Smooth muscle cell of the brain vasculature (primary cell): ENCODE measurements at places on chromosomes 2 and 18.

DNA sequence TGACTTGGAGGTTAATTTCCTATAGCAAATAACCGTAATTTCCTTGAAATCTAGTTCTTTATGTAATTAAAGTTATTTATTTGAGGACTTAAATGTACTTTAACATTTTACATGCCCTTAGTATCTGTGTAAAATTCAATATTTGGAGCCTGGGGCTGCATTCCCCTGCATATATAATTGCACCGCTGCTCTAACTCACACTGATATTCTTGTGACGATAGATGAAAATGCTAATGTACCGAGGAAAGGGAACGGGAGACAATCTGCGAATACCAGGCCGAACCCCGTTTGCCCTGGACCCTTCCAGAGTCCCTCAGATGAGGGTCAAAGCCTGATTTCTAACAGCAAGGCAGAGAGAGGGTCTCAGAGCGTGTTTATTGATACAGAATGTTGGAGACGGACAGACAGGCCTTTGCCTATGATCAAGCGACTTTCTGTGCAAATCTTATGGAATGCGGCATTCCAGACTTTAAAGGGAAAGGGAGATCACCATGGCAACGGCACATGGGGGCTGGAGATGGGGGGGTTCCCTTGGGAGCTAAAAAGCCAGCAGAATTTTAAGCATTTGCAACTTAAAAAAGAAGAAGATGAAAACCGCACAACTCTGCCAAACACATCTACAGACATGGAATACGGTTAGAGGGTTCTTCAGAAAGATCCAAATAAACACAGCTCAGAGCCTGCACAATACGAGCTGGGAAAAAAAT is 57.6 kb upstream of the TWIST2 start:
- no peak for DNase-seq

DNA sequence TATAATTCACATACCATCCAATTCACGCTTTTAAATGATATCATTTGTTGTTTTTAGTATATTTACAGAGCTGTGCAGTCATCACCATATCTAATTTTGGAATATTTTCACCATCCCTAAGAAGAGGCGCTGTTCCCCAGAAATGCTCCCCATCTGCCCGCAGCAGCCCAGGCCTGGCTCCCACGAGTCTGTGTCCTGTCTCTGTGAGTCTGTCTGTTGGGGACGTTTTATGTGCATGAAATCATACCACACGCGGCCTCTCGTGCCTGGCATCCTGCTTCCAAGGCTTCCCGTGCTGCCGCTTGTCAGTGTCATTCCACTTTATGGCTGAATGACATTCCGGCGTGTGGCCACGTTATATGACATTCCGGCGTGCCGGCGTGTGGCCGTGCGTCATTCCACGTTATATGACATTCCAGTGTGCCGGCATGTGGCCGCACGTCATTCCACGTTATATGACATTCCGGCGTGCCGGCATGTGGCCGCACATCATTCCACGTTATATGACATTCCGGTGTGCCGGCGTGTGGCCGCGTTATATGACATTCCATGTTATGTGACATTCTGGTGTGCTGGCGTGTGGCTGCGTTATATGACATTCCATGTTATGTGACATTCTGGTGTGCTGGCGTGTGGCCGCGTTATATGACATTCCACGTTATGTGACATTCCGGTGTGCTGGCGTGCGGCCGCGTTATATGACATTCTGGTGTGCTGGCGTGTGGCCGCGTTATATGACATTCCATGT is 276.4 kb downstream of the TWIST2 start:
- no peak for DNase-seq

GRCh38 chr18:23226930-23227725 is 91.8 kb downstream of the CABLES1 start:
- no peak for DNase-seq

GRCh38 chr2:60531701-60532133 is 21.7 kb downstream of the BCL11A start:
- DNase-seq = no peak

GRCh38 chr2:197813093-197813787 is 8.8 kb downstream of the PLCL1 start:
- DNase-seq = no peak

- no peak for DNase-seq
Observed at GRCh38 chr2:233816771-233817170, 37.6 kb downstream of the HJURP start.
